GM19239 (cell line): ENCODE measurements at places on chromosomes 3 and 15.

DNA sequence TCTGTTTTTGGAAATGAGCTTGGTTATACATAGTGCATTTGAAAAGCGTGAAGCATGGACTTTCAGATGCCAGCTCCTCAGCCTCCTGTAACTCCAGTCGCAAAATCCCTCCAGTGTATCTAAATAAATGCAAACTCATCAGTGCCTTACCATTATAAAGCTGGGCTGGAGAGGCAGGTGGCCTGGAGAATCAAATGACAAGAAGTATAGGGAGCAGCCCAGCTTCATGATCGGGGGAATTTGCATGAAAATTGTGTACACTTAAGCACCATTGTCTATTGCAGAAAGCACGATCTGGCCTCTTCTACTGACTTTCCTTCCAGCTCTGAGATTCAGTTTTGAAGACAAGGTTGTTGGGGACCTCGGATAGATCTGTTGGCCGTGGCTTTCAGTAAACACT lies 71.7 kb downstream of the IGF1R start:
- no peak for DNase-seq

DNA sequence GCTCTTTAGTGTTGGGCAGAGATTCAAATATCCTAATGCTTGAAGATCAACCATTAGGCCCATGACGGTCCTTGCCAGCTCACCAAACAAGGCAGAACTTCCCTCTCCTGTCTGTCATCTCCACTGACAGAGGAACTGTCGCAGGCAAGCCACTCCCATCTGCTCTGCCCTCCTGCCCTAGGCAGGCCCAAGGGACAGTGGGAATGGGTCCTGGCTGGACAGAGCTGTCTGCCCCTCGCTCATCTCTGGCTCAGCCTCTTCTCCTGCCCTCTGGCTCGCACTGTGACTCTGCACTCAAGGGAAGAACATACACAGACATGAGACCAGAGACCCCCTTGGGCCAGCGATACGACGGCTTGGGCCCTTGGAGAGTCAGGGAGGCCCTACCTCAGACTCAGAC lies 7.6 kb upstream of the MUSTN1 start:
- no peak for DNase-seq

- no peak for DNase-seq
Observed at GRCh38 chr15:91522605-91523332, 330.7 kb upstream of the SLCO3A1 start.

DNA sequence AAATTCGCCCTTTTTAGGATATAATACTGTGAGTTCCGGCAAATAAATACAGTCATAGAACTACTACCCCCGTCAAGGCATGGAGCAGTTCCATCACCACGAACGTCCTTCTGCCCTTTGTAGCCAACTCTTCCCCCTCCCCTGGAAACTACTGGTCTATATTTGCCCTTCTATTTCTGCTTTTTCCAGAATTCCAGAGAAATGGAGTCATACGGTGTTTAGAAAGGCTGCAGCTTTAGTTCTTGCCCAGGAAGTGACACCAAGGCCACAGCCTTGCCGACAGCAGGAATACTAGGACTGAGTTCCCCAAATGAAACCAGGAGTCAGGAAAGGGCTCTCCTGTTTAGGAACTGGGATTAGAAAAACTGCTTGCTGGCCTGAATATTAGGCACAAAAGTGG lies 291.2 kb downstream of the FAM43A start:
- DNase-seq = no peak

- DNase-seq = no peak
Observed at GRCh38 chr15:26970712-26971210, at the start of gene GABRG3. TSS of gene GABRG3 (plus strand) at chr15:26971181.

- no peak for DNase-seq
Observed at GRCh38 chr15:100516643-100517512, 11.9 kb downstream of the CERS3 start.

DNA sequence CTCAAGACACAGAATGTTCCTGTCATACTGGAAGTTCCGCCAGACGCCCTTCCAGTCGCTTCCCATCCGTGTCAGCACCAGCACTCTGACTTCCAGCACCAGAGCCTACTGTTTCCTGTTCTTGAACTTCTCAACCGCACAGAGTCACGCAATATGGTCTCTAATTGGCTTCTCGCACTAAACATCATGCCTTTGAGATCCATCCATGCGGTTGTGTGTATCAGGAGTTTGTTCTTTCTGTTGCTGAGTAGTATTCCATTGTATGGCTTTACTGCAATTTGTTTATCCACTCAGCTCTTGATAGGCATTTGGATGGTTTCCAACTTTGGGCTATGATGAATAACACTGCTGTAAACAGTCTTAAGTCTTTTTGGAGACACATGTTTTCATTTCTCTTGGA lies 112.1 kb downstream of the LRRK1 start:
- DNase-seq = no peak

GRCh38 chr3:14239940-14240339 lies 61.3 kb downstream of the LSM3 start:
- no peak for DNase-seq

GRCh38 chr15:50828610-50829206 lies 63.2 kb upstream of the SPPL2A start:
- DNase-seq = no peak

- DNase-seq = no peak
Observed at GRCh38 chr3:185279587-185280138, 25.8 kb upstream of the EHHADH start.

GRCh38 chr3:127015282-127016042 lies 32.5 kb downstream of the PLXNA1 start:
- peak; percentile 79 for DNase-seq

DNA sequence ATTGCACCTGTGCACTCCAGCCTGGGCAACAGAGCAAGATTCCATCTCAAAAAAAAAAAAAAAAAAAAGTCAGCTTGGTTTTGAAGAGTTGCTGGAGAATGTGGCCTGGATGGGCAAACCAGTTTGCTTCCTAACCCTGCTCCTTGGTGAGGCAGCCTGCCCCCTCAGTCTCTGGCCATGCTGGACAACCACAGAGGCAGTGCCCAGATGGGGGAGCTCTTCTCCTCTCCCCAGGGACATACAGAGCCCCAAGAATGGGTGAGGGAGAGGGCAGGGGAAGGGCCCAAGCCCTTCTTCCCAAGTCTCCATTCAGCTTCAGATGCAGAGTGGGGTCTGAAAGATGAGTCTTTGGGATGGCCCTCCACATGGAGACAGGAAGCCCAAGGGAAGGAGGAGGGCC lies 27.9 kb downstream of the CD276 start:
- DNase-seq = no peak

DNA sequence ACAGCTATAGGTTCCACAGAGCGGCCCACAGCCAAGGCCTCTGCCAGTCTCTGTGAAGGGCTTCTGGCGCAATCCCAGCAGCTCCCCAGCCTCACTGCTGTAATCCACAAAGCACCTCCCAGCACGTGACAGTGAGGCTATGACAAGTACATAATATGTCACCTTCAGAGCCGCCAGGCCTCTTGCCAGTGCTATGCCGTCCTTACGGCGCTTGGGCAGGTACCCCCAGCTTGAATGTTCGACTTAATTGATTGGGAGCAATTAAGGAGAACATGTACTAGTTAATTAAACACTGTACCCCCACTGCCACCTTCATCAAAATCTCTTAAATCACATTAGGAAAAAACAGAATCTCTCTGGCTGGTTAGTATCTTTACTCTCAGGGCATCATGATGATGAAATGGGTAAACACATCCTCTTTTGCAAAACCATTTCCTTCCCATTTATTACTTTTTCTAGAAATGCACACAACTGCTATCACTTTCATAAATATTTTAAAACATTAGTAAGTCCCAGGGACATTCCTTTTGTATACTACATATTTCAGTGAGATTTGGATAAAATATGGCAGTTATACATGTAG lies 169.9 kb downstream of the XXYLT1 start:
- no peak for DNase-seq

DNA sequence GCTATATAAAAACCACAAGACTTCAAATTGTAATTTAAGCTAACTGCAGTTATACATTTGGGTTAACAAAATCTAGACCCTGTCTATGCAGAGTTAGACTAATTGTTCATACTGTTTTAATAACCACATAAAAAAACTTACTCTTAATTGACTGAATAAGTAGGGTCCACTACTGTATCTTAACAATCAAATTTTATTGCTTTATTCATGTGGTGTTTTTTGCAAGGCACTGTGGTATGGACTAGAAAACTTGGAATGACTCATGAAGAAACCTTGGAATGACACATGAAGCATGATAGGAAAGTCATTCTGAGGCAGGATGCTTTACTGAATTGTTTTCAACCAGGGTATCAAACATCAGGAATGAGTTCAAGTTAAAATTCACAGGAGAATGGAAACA lies 2.3 kb downstream of the SERP1 start:
- no peak for DNase-seq

GRCh38 chr15:29821416-29822099 lies 710 bp downstream of the TJP1 start:
- peak; percentile 53 for DNase-seq

- DNase-seq = no peak
Observed at GRCh38 chr15:28252831-28253230, 69.1 kb downstream of the HERC2 start.

- no peak for DNase-seq
Observed at GRCh38 chr15:31337352-31338031, 10.9 kb downstream of the KLF13 start.

- DNase-seq = no peak
Observed at GRCh38 chr3:42601896-42602581, 1.6 kb downstream of the NKTR start.

DNA sequence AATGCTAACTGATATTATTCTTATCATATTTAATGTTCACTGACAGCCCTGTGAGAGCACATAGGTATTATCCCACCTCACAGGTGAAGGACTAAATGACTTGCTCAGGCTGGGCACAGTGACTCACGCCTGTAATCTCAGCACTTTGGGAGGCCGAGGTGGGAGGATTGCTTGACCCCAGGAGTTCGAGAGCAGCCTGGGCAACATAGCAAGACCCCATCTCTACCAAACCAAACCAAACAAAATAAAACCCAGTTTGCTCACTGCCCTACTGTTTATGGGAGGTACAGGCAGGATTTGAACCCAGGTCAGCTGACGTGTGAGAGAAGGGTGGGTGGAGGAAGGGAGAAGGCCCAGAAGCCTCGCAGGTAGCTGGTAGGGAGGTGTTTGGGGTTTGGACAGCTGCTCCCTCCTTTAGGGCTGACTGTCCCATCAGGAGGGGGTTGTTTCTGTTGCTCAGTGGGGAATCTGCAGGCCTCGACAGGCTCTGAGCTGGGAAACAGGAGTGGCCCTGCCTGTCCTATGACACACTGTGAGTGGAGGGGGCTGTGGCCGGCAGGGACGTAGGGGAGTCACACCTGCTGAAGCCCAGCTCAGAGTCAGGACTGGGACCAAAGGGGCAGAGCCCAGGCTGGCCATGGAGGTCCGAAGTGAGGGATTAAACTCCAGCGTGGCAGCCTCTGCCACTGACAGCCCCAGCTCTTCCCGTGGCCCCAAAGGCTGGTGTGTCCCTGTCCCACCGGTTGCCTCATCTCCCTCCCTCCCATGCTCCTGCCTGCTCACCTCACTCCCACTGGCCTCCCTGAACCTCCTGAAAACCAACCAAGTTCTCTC lies 25.3 kb downstream of the BHLHE40 start:
- no peak for DNase-seq

GRCh38 chr15:75346796-75347221 lies at the start of gene NEIL1:
TSS of gene NEIL1 (plus strand) at chr15:75347039. CDS start at chr15:75348906, 1,867 bp downstream.
- no peak for DNase-seq

GRCh38 chr3:55826097-55826496 lies 339.0 kb upstream of the WNT5A start:
- no peak for DNase-seq

DNA sequence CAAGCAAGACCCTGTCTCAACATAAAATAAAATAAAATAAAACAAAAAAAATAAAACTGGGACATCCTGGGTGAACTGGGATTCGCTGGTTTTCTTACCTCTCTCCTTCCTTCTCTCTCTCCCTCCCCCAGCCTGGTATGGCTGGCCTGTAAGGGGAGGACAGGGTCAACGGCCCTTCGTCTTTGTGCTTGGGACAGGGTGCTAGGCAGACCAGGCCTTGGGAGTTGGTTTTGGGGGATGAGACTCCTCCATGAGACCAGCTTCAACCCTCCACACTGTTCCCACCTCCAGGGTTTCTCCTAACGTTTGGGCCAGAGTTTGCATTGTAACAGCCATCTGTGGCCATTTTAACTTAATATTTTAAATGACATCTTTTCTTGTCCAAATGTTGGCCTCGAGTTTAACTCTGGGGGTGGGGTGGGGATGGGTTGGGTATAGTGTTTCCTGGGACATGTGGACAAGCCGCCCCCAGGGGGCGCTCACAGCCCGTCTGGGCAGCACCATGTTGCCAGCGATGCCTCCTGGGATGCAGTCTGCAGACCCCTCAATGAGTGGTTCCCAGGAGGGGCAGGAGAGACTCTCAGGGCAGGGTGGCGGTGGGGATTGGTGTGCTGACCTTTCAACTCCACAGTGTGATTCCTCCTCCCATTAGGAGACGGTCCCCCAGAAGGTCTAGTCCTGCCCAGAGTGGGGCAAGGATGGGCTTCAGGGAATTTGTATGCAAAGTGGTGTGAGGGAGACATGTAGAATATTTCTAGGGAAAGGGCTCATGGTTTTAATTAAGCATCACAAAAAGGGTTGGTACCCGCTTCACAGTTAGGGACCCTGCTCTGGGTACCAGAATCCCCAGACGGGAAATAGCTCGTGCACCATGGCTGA lies 37.7 kb upstream of the LCTL start:
- peak; percentile 47 for DNase-seq

- no peak for DNase-seq
Observed at GRCh38 chr15:99716540-99717095, 16.6 kb downstream of the LYSMD4 start.

- DNase-seq = no peak
Observed at GRCh38 chr15:100721758-100722550, 119.6 kb downstream of the ASB7 start.

DNA sequence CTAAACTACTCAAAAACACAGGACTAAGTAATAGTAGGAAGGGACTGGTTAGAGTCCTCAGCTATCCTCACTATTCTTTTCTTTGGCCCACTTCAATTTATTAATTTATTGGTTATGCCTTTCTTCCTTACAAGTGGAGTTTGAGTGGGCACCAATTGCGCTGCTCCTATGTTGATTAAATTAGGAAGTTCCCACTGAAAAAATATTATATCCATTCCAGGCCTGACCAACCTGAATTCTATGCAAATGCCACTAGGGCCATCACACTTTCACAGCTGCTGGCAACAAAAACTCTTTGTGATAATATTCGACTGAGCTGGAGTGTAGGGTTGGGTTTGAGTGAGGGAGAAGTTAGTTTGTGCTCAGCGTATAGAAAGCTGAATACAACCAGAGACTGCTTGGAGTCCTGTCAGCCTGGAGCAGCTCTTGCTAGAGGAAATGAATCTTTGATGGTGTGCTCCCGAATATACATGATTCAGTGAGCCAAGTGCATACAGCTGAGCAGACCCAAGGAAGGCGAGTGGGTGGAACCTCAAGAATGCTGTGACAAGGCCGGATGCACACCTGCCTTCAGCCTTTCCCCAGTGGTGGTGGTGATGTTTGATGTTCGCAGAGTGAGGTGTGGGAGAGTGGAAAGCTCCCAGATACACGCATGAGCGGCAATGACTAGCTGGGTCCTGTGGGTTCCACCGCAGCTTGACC lies 1.5 kb downstream of the ARHGEF3 start:
- no peak for DNase-seq

DNA sequence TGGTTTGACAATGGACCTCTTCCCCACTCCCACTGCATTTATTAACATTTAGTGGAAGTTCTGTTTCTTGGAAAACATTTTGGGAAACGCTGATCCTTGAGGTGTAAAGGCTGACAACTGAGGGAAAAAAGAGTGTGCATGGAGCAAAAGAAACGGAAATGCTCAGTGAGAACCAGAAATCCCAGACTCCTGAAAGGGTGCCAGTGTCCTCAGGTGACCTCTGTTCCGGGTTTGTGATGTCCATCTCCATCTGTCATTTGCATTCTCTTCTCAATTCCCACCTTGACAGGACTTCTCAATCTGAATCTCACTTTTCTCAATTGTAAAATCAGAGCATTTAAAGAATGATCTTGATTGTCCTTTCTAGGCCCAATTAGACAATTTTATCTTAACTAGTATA lies 71.1 kb upstream of the FAM3D start:
- DNase-seq = no peak
